ENCODE measurements at places on chromosomes 7 and 10. TPM values are rescaled to one million over a fixed set of nuclear protein-coding genes. Genes with fewer than 3 reads are reported as not detected.

- DNase-seq = no peak
Measured at GRCh38 chr7:91630581-91631380, 249.7 kb downstream of the MTERF1 start.

The BAZ1B gene
- 111 TPM for total RNA-seq

The ZNF488 gene
- not detected for total RNA-seq

- no peak for DNase-seq
Measured at GRCh38 chr7:38830826-38831225, 78.2 kb downstream of the VPS41 start.

DNA sequence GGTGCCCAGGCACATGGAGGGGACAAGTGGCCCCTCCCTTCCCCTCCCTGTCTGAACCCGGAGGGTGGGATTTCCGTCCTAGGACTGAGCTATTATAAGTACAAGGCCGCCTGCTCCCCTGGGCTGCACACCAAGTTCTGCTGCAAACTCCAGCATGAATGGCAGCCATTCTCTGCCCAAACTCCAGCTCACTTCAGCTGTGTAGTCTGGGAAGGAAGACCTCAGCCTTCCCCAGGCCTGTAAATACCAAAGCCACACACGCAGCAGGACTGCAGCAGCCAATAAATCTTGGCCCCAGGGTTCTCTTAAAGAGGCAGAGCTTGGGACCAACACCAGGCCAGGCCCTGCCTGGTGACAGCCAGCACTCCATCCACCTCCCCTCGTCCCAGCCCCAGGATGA lies 291.3 kb upstream of the ZMIZ1 start:
- DNase-seq = no peak

GRCh38 chr7:144497282-144497681 lies 93.8 kb upstream of the NOBOX start:
- DNase-seq = no peak

The CUZD1 gene
- 3.0 TPM for total RNA-seq

GRCh38 chr10:34305189-34305588 lies 509.9 kb downstream of the PARD3 start:
- DNase-seq = no peak

The SPAM1 gene
- not detected for total RNA-seq

All from activated T-helper 1 cell treated with anti-CD3 and anti-CD28 coated beads, Interleukin-12 subunit alpha, Interleukin-12 subunit beta, Interleukin-2, Interleukin-4 antibody, amounts not matched to agents 30 ng/mL and 10 ng/mL and 1 ng/mL, durations not matched to agents 14 hours and 24 hours and 36 hours (primary cell).